ENCODE measurements at places on chromosomes 16 and 17.

DNA sequence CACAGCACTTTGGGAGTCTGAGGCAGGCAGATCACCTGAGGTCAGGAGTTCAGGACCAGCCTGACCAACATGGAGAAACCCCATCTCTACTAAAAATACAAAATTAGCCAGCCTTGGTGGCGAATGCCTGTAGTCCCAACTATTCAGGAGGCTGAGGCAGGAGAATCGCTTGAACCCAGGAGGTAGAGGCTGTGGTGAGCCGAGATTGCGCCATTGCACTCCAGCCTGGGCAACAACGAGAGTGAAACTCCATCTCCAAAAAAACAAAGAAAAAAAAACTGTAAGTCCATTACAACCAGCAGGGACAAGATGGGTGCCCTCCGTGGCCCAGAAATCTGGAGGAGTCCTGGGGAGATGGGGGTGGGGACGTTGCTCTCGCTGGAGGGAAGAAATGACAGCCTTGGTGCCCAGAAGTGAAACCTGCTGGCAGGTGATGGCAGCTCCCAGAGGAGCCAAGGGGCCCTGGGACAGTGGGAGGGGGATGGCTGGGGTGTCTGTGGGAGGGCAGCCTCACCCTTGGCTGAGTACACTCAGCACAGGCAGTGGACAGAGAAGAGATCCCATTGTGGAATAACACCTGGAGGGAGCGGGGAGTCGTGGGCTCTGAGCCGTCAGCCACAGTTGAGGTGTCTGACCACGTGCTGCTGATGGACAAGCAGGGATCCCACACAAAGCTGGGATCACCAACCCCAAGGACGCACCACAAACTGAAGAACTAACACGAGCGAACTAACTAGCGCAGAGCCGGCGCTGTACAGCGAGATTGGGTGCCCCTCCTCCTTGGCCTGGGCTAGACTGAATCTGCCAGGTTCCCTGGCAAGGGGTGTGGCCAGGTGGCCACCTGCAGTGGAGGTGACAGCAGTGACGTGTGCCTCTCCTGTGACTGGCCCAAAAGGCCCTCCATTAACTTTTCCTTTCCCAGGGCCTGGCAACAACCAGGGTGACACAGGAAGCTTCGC lies 46.9 kb upstream of the BAHCC1 start:
- no peak for DNase-seq

DNA sequence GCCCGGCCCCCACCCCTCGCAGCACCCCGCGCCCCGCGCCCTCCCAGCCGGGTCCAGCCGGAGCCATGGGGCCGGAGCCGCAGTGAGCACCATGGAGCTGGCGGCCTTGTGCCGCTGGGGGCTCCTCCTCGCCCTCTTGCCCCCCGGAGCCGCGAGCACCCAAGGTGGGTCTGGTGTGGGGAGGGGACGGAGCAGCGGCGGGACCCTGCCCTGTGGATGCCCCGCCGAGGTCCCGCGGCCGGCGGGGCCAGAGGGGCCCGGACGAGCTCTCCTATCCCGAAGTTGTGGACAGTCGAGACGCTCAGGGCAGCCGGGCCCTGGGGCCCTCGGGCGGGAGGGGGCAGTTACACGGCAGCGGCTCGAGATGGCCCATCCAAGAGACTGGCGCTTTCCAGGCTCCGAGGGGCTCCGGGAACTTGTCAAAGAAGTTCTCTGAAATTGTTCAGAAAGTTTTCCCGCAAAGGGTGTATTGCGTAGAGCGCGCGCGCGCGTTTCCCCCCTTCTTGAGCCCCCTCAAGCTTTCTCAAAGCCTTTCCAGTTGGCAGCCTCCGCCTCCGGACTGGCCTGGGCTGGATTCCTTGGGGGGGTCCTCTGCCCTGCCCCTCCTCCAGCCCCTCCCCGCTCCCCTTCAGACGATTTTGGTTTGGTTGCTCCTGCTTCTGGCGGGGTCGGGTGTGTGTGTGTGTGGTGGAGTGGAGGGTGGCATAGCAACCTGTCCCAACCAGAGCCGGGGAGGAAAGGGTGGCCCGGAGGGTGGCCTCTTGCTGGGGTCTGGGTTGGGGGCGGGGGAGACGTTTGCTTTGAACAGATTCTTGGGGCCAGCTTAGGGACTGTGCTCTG lies 504 bp downstream of the ERBB2 start:
- DNase-seq: peak; percentile 27

GRCh38 chr16:62130101-62130500 lies 93.9 kb upstream of the CDH8 start:
- DNase-seq: peak; percentile 27

GRCh38 chr17:60623415-60623814 lies 23.4 kb downstream of the PPM1D start:
- no peak for DNase-seq

DNA sequence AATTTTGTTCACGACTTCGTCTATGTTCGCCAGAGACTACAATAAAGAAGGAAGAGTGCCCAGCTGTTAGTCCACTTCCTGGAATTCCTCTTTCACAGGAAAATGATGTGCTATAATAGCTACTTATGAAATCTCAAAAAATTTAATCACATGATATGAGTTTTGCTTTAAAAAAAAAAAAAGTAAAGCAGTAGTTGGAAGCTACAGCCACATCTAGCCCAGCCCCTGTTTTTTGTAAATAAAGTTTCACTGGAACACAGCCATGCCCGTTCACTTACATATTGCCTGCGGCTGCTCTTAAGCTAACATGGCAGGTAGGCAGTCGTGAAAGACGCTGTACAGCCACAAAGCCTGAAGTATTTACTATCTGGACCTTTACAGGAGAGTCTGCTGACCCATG lies 15.3 kb downstream of the VPS53 start:
- DNase-seq: no peak

- DNase-seq: no peak
These were observed 475.1 kb downstream of the WWOX start for GRCh38 chr16:78574571-78574970.

GRCh38 chr17:7403043-7403726 lies 712 bp downstream of the TMEM256 start:
- no peak for DNase-seq

DNA sequence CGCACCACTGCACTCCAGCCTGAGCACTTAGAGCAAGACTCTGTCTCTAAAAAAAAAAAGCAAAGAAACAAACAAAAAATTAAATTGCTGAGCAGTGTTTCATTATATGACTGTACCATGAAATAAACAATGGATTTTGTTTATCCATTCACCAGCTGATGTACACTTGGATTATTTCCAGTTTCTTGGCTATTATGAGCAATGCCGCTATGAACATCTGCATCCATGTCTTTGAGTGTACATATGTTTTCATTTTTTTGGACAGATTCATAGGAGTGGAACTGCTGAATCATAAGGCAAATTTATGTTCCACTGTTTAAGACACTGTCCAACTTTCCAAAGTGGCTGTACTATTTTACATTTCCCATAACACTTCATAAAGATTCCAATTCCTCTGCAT lies 8.0 kb downstream of the RNF157 start:
- DNase-seq: peak; percentile 89

- DNase-seq: no peak
These were observed 6.0 kb downstream of the HELZ start for GRCh38 chr17:67238991-67239390.

DNA sequence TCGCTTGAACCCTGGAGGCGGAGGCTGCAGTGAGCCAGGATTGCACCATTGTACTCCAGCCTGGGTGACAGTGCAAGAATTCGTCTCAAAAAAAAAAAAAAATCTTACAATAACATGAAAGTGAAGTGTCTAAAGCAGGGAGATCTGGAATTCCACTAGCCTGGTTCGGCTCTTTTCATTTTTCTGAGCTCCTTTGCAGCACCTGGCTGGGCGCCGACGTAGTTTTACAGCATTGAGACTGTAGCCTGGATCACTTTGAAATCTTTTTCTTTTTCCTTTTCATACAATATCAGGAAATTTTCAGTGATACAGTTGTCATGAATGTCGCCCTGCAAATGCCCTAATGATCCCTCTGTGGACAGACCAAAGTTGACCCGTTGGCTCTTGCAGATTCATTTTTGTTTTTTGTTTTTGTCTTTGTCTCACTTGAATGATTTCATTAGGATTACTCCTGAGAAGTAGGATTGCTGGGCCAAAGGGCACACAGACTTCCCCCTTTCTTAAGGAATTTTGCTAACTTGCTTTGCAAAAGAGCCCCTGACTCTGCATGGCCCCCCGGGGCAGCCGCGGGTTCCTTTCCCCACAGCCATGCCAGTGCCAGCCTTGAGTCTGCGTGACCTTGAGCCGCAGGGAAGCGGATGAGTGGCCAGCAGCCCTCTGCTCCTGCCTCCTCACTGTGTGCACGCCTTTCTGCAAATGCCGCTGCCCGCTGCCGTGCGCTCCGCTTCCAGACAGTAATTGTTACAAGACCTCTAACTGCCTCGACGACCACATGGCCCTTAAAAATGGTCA lies 28.0 kb downstream of the CRISPLD2 start:
- DNase-seq: no peak

GRCh38 chr17:46720408-46720807 lies 98.1 kb downstream of the WNT3 start:
- no peak for DNase-seq

DNA sequence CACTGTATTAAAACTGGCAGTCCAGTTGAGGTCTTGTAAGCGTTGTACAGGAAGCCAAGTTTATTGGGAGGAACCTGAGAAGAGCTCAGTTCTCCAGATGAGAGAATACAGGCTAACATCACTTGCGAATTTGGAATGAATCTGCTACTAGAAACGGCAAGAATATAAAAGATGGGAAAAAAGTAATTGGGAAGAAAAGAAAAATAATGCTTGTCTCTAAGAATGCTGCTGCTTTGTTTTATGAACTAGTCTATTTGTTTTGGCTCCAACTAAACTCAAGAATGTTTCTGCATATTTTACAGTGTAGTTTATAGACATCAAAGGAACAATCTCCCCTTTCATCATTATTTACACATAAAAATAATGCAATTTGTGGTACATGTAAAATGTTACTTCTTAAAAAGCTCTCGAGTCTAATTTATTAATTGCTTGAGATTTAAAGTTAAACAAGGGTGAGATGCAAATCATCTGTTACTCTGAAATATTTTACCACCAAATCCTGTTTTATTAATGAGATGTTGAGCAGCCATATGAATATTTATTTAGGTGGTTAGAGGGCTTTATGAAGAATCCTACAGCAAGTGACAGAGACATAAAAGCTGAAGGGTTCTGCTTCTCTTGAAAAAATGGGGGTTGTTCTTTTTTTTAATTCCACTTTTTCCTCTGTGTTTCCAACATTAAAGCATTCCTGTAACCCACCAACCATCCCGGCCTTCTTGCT lies 162.1 kb upstream of the AXIN2 start:
- peak; percentile 23 for DNase-seq

DNA sequence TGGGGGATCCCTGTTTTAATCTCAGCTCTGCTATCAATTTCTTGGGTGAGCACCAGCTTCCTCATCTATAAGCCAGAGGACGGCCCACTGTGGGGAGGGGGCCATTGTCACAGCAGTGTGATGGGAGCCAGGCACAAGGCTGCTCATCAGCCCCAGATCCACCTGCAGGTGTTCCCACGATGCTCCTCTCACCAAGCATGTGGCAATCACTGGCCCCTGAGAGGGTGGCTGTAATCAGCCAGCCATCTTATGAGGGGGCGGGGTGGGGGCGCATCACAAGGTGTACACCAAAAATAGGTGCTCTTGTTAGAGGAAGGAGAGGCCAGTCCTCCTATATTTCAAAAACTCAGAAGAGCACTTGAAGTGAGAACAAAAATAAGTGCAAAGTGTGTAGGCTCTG lies 31.2 kb downstream of the HNF1B start:
- DNase-seq: no peak

DNA sequence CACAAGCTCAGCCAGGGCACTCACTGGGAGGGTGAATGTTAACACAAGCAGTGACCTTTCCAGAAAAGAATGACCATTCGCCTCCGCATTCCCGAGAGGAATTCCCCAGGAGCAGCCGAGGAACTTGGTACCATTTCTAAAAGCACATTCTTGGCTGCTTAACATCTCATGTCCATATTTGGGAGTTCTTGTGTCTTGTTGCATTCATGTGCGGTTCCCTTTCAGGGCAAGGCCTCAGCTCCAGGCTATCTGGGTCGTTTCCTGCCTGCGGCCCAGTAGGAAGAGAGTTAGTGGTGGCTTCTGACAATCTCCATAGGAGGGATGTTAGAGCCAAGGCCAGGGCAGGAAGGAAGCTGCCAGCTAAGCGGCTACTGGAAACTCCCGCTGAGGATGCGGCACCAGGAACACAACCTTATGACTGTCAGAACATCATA lies 27.8 kb upstream of the MEAK7 start:
- DNase-seq: peak; percentile 95

DNA sequence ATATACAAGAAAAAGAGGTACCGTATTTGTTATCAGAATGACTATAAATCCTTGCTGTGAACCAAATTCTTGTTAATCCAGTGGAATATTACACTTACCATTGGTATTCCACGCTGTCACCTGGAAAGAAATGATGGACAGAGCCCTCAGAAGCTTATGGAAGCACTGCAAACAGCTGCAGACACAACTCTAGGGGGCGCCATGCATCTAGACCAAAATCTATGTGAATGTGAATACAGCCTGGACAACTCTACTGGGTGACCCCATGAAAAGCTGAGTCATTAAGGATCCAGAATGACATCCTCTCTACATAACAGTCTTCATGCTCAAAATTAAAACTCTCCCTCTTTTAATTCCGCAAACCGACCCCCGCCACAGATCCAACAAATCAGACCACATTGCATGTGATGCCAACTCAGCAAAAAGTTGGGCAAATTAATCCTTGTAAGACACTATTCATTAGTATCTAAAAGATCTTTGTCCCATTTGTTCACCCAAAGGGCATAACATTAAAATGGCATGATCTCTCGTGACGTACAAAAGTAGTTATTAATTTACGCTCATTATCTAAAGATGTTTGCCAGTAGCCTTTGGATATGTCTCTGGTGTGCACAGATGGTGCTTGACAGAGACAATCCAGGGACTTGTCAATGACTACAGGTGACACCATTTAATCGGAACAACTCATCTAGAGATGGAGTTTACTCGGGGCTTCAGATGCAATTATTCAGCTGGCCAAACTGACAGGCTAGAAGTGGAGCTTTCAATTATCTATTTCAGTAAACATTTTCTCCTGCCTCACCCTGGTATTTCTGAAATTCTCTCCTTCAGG lies 552.7 kb upstream of the PSMD7 start:
- no peak for DNase-seq
